Foreskin keratinocyte (primary cell): ENCODE measurements at places on chromosomes 4 and X.

DNA sequence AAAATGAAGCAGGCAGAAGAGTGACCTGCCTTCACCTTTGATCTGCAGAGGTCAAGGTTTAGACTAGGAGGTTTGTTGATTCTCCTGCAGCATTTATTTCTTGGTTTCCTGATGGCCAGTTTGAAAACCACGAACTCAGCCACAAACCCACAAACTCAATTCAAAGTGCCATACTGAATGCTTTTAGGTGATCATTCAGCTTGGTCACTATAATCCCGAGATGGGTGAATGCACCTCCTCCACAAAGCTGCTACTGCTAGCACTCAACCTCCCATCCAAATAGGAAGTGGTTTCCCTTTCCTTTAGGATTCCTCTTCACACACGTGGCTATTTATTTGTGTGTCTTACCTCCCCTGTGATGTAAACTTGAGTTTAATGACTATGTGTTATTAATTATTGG is 225.2 kb downstream of the MID1 start:
- no peak for DNase-seq

- DNase-seq = peak; percentile 13
These were observed 85.0 kb upstream of the ZNF81 start for GRCh38 chrX:47751670-47752069.

GRCh38 chr4:88191404-88191803 is 33.0 kb upstream of the ABCG2 start:
- no peak for DNase-seq

GRCh38 chr4:47619691-47620090 is 134.6 kb downstream of the ATP10D start:
- DNase-seq = no peak

DNA sequence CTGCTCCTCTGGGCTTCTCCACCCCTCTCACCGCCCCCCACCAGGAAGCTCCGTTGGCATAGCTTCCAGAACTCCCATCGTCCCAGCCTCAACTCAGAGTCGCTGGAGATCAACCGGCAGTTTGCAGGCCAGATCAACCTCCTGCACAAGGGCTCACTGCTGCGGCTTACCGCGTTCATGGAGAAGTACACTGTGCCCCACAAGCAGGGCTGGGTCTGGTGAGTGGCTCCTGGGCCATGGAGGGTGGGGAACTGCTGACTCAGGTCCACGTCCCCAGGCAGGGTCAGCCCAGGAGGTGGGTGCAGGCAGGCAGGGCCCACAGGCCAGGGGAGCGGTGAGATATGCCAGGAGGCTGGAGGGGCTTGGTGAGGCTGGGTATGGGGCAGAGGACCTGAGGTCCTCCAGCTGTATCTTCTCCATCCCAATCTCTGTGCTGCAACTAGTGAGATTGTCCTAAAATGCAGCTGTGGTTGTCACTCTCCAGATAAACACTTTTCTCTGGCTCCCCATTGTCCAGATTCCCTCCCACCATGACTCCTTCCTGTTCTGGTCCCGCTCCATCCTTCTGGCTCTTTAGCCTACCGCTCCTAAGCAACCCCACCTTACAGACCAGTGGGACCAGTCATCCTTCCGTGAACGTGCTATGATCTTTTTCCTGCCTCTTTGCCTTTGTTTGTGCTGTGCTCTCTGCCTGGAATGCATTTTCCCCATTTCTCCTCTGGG is 71.9 kb downstream of the STARD8 start:
- no peak for DNase-seq

DNA sequence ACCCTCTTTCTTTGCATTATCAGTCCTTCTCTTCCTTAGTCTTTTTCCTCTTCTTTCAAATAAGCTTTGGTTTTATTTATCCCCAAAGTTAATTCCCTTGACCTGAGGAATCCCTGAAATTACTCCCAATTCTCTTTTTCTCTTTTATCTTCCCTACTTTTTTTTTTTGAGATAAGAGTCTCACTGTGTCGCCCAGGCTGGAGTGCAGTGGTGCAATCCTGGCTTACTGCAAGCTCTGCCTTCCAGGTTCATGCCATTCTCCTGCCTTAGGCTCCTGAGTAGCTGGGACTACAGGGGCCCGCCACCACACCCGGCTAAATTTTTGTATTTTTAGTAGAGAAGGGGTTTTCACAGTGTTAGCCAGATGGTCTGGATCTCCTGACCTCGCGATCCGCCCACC is 17.8 kb downstream of the CAMK2D start:
- no peak for DNase-seq

DNA sequence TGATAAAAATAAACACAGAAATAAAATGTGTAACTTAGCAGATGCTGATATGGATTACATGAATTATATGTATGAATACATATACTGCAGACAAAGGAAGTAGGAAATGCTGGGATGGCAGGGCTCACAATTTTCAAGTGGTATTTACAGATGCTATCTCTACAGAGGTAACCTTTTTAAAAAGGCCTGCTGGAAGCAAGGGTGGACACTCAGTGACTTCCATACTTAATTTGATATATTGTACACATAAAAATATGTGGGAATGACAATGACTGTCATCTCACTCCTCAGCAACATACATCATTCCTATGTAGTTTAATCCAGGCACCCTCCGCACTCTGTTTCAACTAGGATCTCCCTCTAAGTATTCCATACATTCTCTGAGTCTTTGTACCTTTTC is 452.9 kb downstream of the DTHD1 start:
- no peak for DNase-seq

DNA sequence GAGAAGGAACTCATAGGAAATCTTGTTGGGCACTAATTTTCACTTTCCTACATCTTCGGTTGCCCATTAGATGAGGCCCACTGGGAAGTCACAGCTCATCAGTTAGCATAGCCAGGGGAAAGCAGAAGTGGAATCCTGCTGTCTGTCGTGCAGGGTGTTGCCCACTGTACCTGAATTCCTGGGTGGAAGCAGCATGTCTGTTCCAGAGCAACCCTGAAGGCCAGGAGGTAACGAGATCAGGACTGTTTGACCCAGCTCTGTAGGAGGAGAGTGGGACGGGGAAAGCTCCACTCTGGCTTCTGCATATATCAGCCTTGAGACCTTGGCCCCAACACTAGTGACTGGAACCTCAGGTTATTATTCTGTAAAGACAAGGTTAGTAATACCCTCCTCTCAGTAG is 296.1 kb downstream of the EVC2 start:
- DNase-seq = no peak
